ENCODE measurements at places on chromosomes 11 and 22. TPM values are rescaled to one million over a fixed set of nuclear protein-coding genes. Genes with fewer than 3 reads are reported as not detected.
A peak's percentile ranks its signal among the peaks of the same experiment; 100 is the strongest.

GRCh38 chr22:30717331-30717921, 22.8 kb downstream of the OSBP2 start:
- DNase-seq = peak; percentile 85

DNA sequence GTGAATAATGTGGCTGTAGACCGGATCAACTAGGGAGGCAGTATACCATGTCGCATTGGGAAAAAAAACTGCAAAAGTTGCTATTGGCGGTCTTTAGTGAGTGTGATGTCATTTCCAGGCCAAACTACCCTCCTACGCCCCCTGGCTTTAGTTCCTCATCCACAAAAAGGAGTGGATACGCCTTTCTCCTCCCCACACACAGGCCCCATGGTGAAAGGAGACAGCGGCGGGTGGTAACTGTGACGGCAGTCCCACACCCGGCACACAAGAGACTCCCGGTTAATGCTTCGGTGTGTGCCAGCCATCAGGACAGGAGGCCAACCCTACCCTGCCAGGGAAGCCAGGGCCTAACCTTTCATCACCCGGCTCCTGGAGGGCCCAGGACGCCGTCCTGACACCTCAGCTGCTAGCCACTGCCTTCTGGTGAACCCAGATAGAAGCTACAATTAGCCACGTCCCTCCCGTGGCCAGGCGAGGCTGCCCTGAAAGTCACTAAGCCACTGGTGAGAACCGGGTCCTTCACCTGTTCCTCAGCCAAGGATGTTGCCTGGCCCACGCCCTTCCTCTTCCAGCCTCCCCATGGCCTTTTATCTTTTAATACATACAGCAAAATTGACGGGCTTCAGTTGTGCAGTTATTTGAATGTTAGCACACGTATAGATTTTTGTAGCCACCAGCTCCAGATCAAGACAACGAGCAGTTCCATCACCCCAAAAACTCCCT, 10.8 kb downstream of the TP53I11 start:
- DNase-seq = no peak

- DNase-seq = no peak
Observed at GRCh38 chr11:126861796-126862459, 138.6 kb downstream of the KIRREL3 start.

GRCh38 chr22:49536571-49537131, 291.0 kb downstream of the BRD1 start:
- no peak for DNase-seq

DNA sequence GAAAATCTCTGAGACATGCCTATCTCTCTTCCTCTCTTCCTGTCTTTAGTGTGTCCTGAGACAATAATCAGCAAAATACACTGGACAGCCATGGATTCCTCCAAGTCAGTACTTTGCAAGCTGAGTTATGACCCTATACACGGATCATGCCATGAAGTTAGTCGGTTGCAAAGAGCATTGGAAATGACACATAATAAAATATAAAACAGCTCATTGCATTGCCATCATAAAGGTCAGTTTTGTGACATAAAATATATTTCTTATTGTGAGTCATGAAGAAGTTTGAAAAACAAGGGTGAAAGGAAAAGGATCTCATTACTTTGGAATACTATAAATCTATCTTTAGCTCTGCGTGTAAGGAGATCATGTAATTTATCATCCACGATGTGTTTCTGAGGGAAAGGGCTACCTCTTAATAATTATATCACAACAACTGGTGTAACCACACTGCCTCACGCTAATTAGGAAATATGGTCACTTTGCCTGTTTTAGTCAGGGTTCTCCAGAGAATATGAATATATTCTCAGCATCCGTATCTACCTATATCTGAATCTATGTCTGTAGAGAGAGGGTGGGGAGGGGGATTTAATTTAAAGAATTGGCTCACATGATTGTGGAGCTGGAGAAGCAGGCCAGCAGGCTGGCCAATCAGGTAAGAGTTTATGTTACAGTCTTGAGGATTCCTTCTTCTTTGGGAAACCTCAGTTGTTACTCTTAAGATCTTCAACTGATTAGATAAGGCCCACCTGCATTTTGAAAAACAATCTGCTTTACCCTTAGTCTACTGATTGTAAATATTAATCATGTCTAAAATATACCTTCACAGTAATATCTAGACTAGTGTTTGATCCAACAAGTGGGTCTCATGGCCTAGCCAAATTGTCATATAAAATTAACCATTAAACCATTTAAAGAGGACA, 198.8 kb downstream of the FAT3 start:
- DNase-seq = no peak

DNA sequence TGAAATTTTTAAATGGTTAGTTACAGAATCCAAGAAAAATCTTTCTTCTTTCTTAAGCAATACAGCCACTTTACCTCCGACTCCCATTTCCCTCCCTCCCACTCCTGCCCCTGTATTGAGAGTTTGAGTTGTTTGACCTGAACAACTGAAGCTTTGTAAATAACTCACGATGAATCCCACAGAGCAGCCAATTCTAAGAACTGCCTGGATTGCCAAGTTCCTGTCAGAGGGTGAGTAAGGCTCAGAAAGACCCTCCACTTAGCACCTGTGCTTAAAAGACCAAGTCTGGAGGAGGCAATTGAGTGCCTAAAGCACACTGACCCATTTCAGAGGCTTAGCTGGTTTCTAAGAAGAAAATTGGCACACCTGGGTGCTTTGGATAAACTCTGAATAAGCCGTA, 158.5 kb downstream of the MSANTD4 start:
- DNase-seq = no peak

The SDHAF2 gene
- polyA plus RNA-seq = 62.4 TPM

All from mammary epithelial cell (primary cell).